ENCODE measurements at places on chromosomes 16 and 17. TPM values are rescaled to one million over a fixed set of nuclear protein-coding genes. Genes with fewer than 3 reads are reported as not detected.

PLA2G10 gene
- total RNA-seq, result not detected

CCL8 gene
- not detected for total RNA-seq

GAST gene
- not detected for total RNA-seq

CALB2 gene
- total RNA-seq, result not detected

SULT1A2 gene
- total RNA-seq, result 0.72 TPM

Data from epithelial cell of alveolus of lung (primary cell).